ENCODE measurements at places on chromosomes 16 and 17.

- DNase-seq, result no peak
Measured at GRCh38 chr17:83041305-83041704, 38.1 kb upstream of the METRNL start.

DNA sequence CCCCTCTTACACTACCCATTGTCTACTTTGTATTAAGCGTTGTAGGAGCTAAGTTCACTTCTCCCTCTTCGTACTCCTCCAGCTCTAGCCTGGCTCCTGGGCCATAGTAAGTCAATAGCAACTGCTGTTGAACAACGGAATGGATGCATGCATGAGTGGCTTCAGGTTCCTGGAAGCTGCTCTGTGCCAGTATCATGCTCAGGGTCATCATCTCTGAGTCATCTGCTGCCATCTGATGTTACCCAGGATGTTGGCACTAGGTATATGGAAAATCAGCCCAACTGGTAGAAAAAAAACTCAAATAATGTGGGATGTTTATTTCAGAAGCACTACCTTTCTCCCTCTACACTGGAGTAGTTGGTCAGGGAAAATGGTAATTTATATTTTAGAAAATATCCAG lies 536.8 kb downstream of the NPIPA7 start:
- DNase-seq, result no peak

DNA sequence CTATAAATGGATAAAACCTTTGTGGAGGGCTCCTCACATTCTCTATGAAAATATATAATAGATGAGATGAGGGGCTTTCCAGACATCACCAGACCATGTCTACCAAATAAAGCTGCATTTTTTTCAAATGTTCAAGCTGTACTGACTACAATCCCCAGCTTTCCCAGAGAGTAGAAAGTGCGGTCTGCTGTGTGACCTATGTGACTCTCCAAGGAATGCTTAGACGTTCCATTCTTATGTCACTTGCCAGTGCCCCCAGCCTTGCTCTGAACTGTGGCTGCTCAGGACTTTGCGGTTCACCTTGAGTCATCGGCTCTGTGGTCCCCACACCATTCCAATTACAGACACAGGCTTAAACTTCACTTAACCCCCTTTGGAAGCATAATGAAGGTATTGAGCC lies 47.8 kb upstream of the SCNN1B start:
- no peak for DNase-seq

DNA sequence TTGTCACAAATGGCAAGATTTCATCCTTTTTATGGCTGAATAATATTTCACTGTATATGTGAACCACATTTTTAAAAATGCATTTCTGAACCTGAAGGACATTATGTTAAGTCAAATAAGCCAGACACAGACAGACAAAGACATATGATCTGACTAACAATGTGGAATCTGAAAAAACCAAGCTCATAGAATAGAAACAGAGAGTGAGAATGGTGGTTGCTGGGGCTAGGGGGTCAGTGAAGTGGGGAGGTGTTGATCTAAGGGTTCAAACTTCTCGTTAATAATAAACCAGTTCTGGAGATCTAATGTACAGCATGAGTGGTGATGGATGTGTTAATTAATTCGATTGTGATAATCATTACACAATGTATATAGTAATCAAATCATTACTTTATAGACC lies 475.1 kb downstream of the WWOX start:
- no peak for DNase-seq

GRCh38 chr17:50169881-50170459 lies 4.2 kb downstream of the SGCA start:
- no peak for DNase-seq

DNA sequence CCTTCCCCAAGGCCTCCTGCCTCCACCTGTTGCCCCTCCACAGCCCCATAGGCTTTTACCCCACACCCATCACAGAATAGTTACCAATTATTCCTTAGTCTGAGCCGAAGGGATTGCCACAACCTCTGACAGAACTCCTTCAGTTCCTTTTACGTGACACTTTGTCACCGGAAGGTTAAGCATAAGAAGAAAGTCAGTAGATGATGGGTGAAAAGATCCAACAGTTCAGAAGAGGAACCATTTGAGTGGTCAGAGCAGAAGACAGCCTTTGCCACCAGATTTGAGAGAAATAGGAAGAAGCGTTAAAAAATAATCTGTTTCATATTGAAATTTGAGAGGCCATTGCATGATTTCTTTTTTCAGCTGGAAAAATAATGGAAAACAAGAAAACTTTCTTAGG lies 1.2 kb downstream of the SRR start:
- DNase-seq, result no peak

Data from HFF-Myc (cell line).